H1 (cell line): ENCODE measurements at places on chromosomes 12 and 14.

DNA sequence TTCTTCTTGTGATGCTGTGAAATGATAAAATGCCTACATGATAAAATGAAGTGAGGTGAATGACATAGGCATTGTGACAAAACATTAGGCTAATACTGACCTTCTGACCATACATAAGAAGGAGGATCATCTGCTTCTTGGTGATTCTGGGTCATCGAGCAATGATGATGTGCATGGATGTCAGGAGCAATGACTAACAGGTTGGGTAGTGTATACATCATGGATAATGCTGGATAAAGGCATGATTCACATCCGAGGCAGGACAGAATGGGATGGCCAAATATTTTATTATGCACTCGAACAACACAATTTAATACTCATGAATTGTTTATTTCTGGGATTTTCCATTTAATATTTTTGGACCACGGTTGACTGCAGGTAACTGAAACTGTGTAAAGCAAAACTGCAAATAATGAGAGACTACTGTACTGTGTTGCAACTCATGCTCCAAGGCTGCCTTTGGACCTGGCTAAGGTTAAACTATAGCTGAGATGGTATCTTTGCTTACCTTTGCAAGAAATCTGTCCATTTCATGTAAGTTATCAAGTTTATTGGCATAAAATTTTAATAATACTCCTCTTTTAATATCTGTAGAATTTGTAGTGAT lies 7.6 kb upstream of the SLC25A21 start:
- no peak for DNase-seq

DNA sequence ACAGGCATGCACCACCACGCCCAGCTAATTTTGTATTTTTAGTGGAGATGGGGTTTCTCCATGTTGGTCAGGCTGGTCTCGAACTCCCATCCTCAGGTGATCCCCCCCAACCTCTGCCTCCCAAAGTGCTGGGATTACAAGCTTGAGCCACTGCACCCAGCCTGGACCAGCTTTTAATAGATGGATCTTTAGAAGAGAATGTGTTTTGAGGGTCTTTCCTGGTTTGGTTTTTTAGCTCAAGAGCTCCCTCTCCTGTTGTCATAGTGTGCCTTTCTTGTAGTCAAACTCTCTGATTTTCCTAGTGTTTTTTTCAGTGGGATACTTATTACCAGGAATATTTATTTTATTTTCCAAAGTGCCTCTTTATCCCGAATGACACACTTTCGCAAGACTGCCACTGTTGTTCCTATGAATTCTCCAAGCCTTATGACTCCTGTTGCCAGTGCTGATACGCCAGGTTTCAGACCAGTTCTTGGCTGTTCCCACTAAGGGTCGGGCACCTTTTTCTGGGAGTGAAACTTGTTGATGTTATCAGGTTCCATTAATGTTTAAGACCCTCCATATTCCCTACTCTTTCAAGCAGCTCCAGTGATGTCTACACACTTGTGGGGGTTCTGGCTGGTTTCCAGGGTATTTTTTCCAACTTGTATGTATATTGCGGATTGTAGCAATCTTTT lies 31.5 kb upstream of the LIMA1 start:
- no peak for DNase-seq

GRCh38 chr14:42110167-42110566 lies 503.5 kb downstream of the LRFN5 start:
- no peak for DNase-seq

DNA sequence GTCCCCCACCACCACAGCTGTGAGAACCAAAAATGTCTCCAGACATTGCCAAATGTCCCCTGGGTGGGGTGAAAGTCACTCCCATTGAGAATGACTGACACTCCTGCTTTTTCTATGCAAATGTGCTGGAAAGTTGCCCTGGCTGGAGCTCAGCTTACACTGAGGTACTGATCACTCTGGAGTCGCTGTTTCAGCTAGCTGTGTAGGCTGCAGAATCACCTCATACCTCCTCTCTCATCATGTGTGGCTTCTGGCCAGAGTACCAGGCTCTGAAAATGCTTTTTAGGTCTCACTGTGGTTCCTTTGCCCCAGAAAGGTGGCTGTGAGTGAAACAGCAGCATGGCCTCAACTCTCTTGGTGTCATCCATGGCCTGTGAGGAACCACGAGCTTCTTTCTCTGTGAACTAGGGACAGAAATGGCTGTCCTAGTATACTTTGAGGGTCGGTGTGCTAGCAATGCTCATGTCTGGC lies 414.4 kb downstream of the DPF3 start:
- no peak for DNase-seq

- no peak for DNase-seq
These were observed 13.3 kb downstream of the MOAP1 start for GRCh38 chr14:93171376-93171775.

DNA sequence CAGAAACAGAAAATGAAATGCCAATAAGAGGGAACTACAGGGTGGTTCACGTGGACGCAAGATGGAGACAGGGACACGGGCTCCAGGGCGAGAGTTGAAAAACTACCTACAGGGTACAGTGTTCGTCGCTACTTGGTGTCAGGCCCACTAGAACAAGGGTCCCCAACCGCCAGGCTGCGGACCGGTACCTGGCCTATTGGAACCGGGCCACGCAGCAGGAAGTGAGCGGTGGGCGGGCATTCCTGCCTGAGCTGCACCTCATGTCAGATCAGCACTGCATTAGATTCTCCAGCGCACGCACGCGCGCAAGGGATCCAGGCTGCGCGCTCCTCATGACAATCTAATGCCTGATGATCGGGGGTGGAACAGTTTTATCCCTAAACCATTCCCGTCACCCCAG lies 14.8 kb downstream of the INF2 start:
- no peak for DNase-seq

DNA sequence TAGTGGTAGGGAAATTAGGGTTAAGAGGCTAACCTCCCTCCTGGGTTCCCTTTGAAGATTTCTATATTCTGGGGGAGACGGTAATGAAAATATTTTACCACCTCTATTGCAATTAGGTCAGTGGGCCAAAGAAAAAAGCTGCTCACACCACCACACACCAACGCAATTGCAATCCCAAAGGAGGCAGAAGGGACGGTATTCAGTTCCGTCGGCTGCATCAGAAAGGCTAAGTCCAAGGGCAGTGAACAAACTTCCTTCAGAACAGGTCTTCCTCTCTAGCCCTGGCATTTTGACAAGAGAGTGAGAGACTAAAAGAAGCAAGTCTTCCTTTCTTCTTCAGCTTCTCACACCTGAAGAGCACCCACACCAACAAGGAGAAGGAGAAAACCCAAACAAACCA lies 51.2 kb downstream of the OTX2 start:
- DNase-seq: no peak

- DNase-seq: no peak
These were observed 15.7 kb upstream of the PALS1 start for GRCh38 chr14:67225523-67225922.

DNA sequence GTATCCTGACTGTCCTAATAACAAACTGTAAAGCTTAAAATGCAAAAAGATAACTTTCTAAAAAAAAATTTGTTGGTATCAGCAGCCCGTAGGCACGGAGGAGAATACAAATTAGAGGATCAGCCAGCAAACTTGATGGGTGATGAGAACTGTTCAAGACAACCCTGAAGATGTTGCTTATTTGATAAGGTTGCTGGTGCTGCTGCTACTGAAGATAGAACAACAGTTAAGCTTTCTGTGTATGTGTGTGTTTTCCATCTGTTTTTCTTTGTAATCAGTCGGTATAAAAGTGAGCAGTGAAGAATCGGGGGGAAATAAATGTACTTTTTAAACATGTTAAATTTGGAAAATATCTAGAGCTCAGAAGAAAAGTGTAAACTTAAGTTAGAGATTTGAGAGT lies 67.4 kb upstream of the POC1B start:
- no peak for DNase-seq

DNA sequence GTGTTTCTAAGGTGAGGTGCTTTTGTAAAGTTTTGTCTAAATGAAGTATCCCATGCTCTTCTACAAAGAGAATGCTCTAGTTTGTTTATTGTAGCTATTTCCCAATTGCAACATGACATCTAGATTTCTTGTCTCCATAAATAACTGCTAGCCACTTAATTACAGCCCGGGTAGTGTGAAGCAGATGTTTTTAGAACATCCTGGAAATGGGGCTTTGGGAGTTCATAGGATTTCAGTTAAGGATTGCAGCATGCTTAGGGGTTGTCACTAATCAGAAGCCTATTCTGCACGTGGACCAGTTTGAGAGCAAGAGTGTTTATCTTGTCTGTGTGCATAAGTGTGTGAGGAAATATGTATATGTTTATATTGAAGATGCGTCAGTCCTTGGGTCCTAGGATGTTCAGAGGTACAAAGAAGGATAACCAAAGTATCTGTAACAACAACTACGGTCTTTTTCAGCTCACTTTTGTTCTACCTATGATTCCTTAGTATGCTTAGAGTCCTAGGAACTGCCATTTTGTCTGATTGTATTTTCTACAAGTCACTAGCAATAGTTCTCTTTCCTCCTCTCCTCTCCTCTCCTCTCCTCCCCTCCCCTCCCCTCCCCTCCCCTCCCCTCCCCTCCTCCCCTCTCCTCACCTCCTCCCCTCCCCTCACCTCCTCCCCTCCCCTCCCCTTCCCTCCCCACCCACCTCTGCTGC lies 135.3 kb downstream of the ACSS3 start:
- no peak for DNase-seq

GRCh38 chr14:70881549-70882177 lies 25.6 kb upstream of the PCNX1 start:
- no peak for DNase-seq

GRCh38 chr12:4725057-4725456 lies 4.9 kb downstream of the GALNT8 start:
- DNase-seq: no peak

DNA sequence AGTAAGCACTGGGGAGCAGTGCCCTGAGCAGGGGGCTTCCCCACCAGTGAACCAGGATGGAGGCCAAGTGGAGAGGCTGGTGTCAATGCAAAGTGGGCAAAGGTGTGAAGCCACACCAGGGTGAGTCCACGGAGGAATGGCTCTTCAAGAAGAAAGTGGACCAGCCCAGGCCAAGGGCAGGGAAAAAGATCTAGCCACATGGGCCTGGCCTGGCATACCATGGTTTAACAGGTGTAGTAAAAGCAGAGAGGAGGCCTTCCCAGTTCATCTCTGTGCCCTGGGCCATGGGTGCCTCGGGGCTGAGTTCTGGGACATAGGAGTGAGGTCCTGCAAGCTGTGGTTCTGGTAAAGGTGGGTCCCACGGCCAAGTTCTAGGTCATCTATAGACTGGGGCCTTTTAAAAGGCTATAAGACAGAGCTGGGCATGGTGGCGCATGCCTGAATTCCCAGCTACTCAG lies 153.4 kb downstream of the DPF3 start:
- DNase-seq: no peak

- no peak for DNase-seq
These were observed 5.3 kb downstream of the ASB2 start for GRCh38 chr14:93970965-93971634.

GRCh38 chr14:24207104-24207551 lies 1.6 kb downstream of the TSSK4 start:
- no peak for DNase-seq

GRCh38 chr12:49476091-49476490 lies 62.7 kb upstream of the KCNH3 start:
- no peak for DNase-seq

DNA sequence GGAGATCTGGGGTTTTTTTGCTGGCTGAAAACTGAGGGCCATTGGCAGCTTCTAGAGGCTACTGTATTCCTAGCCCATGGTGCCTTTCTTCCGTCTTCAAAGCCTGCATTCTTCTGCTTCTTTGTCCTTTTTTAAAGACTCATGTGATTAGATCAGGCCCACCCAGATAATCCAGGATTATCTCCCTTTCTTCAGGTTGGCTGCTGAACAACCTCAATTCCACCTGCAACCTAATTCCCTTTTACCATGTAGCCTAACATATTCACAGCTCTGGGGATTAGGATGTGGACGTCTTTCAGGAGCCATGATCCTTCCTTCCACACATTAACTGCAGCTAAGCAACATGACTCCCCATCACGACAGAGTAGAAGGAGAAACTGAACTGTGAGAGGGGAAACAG lies 985.5 kb downstream of the DIO2 start:
- DNase-seq: no peak
